ENCODE measurements at places on chromosomes 12 and 14.

- DNase-seq, result no peak
These were observed 36.9 kb upstream of the APPL2 start for GRCh38 chr12:105272814-105273416.

- no peak for DNase-seq
These were observed 243.5 kb upstream of the CAND1 start for GRCh38 chr12:67025543-67026114.

- DNase-seq, result no peak
These were observed 516 bp downstream of the NINJ2 start for GRCh38 chr12:662566-663292.

- DNase-seq, result no peak
These were observed 15.1 kb upstream of the AMN start for GRCh38 chr14:102907303-102907844.

DNA sequence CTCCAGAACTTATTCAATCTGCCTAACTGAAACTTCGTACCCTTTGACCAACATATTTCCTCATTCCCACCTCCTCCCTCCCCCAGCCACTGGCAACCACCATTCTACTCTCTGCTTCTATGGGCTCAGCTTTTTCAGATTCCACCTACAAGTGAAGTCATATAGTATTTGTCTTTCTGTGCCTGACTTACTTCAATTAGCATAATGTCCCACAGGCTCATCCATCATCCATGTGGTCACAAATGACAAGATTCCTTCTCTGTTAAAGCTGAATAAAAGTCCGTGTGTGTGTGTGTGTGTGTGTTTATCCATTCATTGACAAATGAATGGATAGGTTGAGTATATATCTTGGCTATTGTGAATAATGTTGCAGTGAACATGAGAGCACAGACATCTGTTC lies 1.3 kb upstream of the C14orf39 start:
- DNase-seq, result no peak

- no peak for DNase-seq
These were observed 10.7 kb upstream of the STX2 start for GRCh38 chr12:130849561-130850417.

DNA sequence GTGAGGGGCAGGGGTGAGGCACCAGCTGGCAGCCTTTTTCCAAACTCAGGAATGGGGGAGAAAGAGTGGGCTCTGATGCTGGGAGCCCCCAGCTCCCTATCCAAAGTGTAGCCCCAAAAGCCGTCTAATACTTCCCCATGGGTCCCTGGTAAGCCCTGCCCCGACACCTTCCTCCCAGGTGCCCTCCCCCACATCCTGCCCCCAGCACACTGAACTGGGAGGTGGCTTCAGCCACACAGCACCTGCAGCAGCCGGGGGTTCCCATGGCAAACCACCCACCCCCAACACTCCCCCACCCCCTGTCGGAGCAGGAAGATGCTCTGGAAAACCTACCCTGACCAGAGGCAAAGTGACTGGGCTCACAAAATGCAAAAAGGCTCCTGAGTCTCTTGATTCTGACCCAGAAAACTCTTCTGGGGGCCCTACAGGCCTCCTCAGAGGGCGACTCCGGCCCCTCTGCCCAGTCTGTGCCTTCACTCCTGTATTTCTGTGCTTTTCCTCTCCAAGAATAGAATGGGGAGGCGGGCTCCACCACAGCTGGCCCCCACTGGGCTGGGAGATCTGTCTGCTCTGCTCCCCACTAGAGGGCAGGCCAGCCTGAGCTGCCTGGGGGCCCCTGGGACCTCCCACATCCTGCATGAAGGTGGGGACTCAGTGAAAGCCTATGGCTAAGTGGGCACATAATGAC lies 81.6 kb downstream of the ITPK1 start:
- DNase-seq, result no peak

- no peak for DNase-seq
These were observed 32.9 kb downstream of the MIPOL1 start for GRCh38 chr14:37230551-37231194.

DNA sequence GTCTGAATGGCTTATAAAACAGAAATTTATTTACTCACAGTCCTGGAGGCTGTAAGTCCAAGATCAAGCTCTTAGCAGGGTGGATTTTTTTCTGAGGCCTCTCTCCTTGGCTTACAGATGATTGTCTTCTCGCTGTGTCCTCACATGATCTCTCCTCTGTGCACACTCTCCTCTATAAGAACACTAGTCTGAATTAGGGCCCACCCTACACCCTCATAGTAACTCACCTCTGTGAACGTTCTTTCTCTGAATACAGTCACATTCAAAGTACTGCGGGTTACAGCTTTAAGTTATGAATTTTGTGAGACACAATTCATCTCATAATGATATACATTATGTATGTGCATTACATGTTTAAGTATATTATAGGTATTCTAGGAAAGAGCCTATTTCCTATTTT lies 135.7 kb upstream of the ATXN7L3B start:
- DNase-seq, result no peak

GRCh38 chr12:51326698-51327439 lies 2.9 kb upstream of the BIN2 start:
- DNase-seq, result no peak
